Stimulated activated CD4-positive, alpha-beta T cell treated with anti-CD3 and anti-CD28 coated beads, Interleukin-1b, Interleukin-23, amount 100 ng/mL, for 4 hours (primary cell): ENCODE measurements at places on chromosomes 6 and 20.

DNA sequence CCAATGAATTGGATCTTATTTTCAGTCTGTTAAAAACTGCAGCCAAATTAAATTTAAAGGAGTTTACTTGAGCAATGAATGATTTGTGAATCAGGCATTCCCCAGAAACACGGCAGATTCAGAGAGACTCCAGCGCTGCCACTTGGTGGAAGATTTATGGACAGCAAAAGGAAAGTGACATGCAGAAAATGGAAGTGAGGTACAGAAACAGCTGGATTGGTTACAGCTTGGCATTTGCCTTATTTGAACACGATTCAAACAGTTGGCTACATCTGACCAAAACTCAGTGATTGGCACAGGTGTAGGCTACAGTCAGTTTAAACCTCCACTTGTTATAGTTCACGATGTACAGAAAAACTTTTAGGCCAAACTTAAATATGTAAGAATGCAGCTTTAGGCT is 257.6 kb upstream of the IMPG1 start:
- no peak for DNase-seq

DNA sequence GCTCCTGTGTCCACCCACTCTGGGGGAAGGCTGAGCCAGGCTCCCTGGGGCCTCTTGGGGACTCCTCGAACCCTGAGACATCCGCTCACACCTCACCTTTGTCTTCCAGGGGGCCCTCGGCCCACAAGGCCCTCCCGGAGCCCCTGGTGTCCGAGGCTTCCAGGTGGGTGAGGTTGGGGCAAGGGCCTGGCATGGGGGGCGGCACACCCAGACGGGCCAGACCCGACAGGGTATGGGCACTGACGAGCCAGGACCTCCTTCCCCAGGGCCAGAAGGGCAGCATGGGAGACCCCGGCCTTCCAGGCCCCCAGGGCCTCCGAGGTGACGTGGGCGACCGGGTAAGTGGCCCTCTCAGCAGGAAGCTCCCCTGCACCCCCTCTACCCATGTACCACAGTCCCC is 13.4 kb downstream of the COL9A3 start:
- no peak for DNase-seq

- no peak for DNase-seq
Observed at GRCh38 chr20:888057-888456, 28.1 kb downstream of the ANGPT4 start.

DNA sequence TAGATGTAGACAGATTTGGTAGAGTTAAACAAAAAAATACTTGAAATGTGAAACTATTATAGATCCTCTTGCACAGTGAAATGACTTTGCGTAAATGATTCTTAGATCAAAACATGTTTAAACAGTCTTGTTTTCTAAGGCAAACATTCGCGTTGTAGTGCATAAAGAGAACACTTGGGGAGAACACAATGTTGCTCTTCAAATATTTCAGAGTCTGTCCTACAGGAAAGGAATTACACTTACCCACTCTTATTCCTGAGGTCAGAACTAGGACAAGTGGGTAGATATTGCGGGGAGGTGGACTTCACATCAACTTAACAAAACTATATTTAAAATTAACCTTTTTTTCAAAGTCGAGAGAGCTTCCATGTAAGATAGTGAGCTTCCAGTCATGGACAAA is 183.5 kb upstream of the PCSK2 start:
- DNase-seq: no peak

- DNase-seq: no peak
Observed at GRCh38 chr20:15245896-15246295, 908.5 kb upstream of the FLRT3 start.

- no peak for DNase-seq
Observed at GRCh38 chr6:42086046-42087035, 36.0 kb downstream of the TAF8 start.

GRCh38 chr6:14614631-14615030 is 497.1 kb downstream of the CD83 start:
- no peak for DNase-seq

GRCh38 chr20:4555188-4555890 is 166.4 kb upstream of the PRND start:
- no peak for DNase-seq

GRCh38 chr6:75481936-75482593 is 11.5 kb downstream of the FILIP1 start:
- DNase-seq: no peak

GRCh38 chr20:8334641-8335040 is 202.6 kb downstream of the PLCB1 start:
- no peak for DNase-seq

- no peak for DNase-seq
Observed at GRCh38 chr6:74044417-74045096, 348.6 kb downstream of the CD109 start.

- no peak for DNase-seq
Observed at GRCh38 chr20:49172413-49172812, 15.7 kb downstream of the STAU1 start.

- DNase-seq: no peak
Observed at GRCh38 chr20:31517373-31517772, 3.1 kb downstream of the HM13 start.

- DNase-seq: no peak
Observed at GRCh38 chr20:1341561-1342265, 12.8 kb upstream of the SDCBP2 start.

DNA sequence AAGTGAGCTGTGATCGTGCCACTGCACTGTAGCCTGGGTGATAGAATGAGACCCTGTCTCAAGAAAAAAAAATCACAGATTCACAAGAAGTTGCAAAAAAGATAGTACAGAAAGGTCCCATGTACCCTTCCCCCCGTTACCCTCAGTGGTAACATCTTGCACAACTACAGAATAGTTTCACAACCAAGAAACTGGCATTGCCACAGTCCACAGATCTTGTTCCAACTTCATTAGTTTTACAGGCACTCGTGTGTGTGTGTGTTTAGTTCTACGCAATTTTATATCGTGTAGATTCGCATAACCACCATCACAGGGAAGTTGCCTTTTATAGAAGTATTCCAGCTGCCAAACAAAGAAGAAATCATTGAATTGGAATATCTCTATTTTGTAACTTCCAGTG is 19.1 kb downstream of the SPATA2 start:
- no peak for DNase-seq

DNA sequence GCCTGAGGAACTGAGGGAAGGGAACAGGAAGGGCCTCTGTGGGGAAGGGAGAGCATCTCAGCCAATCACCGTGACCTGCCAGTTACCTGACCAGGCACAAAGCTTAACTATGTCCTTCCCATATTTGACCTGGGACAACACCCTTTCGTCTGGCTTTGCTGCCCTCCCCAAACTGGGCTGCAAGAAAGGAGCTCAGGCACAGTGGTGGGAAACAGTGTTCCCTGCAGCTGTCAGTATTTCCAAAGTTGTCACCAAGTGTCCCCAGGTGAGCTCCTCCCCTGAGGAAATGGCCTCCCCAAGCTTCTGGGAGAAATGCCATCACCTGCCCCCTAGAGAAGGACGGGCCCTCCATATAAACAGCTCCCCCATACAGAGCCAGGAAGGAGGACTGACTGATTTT is 17.9 kb downstream of the NCR2 start:
- no peak for DNase-seq

GRCh38 chr6:166786704-166787293 is 159.7 kb upstream of the RPS6KA2 start:
- no peak for DNase-seq

DNA sequence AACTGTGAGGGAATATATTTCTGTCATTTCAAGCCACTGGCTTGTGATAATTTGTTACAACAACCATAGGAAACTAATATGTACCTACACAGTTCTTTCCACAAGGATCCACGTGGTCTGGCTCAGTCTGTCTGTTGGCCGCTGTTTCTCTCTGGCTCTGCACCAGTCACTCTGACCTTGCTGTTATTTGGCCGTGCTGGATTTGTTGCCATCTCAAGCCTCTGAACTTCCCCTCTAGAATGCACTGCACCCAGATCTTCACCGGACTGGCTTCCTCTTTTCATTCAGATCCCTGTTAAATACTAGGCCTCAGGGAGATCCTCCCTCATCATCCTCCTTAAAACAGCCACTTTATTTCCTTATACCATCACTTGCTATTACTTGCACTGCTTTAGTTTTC is 446.8 kb downstream of the TFAP2B start:
- DNase-seq: no peak

DNA sequence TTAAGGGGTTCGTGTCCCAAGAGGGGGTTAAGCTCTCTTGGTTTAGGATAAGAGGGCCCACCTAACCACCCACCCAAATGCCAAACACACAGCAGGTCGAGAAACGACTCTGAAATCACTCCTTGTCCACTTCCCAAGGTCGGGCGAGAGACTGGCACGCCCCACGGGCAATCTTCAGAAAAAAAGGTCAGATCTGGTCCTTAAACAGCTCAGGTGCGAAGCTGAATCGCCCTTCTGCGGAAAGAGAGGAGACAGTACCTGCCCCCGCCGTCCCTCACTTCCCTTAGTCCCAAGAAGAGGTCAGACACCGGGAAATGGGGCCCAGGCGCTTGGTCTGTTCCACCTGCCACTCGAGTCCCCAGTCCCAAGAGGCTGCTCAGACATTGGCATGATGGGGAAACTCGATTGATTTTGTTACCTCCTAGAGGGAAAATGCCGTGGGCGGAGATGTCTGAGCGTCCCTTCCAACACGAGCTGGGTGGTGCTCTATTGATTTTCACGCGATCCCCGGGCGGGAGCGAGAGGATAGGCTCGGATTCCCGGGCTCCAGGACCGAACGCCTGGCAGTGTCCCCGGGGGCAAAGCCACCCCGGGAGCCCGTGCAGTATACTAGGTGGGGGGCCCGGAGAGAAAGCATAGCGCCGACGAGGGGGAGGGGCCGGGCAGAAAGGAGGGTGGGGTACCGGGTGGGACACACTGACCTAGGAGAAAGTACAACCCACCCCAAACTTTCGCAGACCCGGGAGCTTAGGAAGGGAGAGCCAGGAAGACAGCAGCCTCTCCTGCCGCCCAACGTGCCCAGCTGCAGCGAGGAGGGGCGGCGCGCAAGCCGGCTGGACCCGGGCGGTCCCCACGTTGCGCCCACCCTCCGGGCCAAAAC is 1.1 kb upstream of the SAMD5 start:
- no peak for DNase-seq

GRCh38 chr6:144823131-144823530 is 538.0 kb downstream of the UTRN start:
- no peak for DNase-seq

DNA sequence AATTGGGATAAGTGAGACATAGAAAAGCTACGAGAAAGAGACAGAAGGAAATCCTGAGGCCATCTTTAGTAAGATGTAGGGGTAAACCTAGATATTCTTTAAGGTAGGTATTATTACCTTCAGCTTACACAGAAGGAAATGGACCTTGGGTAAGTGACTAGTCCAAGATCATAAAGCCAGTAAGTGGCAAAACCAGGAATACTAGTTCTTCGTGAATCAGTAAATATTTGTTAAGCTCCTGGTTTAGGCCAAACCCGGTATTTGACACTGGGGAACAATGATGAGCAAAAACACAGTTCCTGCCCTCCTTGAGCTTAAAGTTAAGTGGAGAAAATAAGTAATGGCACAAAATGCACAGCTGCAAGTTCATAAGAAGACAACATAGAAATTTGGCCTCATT is 5.3 kb downstream of the TRIM39 start:
- DNase-seq: no peak

DNA sequence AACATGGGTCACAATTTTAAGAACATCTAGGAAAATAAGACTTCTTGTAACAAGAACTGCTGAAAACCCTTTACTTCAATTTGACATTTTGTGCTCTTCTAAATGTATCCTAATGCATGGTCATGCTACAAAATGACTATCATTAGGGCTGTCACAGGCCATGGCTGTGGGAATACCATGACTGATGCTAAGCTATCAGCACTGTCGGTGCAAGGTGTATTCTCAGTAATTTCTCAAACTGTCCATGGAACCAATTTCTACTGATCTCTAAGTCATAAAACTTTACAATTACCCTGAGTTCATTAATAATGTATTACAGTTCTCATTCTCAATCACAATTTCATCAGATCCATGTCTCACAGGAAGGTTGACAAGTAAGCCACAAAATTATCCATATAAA is 625.3 kb downstream of the EYS start:
- no peak for DNase-seq

- no peak for DNase-seq
Observed at GRCh38 chr6:106537662-106538061, 91.6 kb downstream of the RTN4IP1 start.

GRCh38 chr6:123925350-123925749 is 121.7 kb downstream of the NKAIN2 start:
- no peak for DNase-seq
